ENCODE measurements at places on chromosomes 3 and 15.

DNA sequence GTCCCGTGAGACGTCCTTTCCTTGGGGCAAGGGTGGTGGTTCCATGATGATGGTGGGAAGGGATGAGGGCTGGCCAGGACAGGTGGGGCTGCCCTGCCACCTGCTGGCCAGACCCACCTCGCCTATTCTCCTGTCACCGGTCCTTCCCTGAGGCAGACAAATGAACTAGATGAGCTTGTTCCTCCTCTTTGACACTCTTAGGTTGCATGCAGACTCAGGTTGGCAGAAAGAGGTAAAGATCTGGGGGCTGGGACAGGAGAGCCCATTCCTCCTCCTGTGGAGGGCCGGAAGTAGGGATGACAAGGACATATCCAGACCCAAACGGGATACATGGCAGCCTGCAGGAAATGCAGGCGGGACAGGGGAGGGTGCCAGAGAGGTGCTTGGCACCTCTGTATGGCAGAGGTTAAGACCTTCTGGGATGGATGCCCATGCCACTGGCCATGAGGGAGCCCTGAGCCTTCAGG, 38.6 kb downstream of the ACSBG1 start:
- DNase-seq, result peak; percentile 57

GRCh38 chr3:184228376-184229137, 828 bp upstream of the VWA5B2 start:
- DNase-seq, result no peak

- no peak for DNase-seq
Measured at GRCh38 chr15:100947760-100948429, 28.7 kb downstream of the LRRK1 start.

- DNase-seq, result no peak
Measured at GRCh38 chr3:22798461-22798860, 404.7 kb upstream of the UBE2E2 start.

- no peak for DNase-seq
Measured at GRCh38 chr15:29889542-29890329, 67.5 kb upstream of the TJP1 start.
